Activated B cell treated with CpG ODN at 0.5 μM for 24 hours (primary cell): ENCODE measurements at places on chromosomes 12 and 14. TPM values are rescaled to one million over a fixed set of nuclear protein-coding genes. Genes with fewer than 3 reads are reported as not detected.

The LRRK2 gene
- 59.9 and 71.7 TPM in 2 replicates for total RNA-seq

The CELA1 gene
- not detected in 2 replicates for total RNA-seq

The MEG3 gene
- not detected in 2 replicates for total RNA-seq

The GPR84 gene
- total RNA-seq = not detected in 2 replicates

The USP44 gene
- 3.4 and 5.4 TPM in 2 replicates for total RNA-seq

The EAPP gene
- 40.7 and 43.2 TPM in 2 replicates for total RNA-seq

The PELI2 gene
- total RNA-seq = 5.5 and 6.1 TPM in 2 replicates

The MGST1 gene
- total RNA-seq = not detected in 2 replicates

The AMN gene
- total RNA-seq = 4.4 and 5.3 TPM in 2 replicates

The TCL1B gene
- 1.1 and 1.2 TPM in 2 replicates for total RNA-seq

The SMCO2 gene
- not detected in 2 replicates for total RNA-seq

The SLC38A4 gene
- total RNA-seq = not detected in 2 replicates

The KRT85 gene
- not detected in 2 replicates for total RNA-seq

The ARID2 gene
- total RNA-seq = 44.6 and 48.7 TPM in 2 replicates

The HOXC6 gene
- total RNA-seq = not detected in 2 replicates

The RNASE9 gene
- not detected in 2 replicates for total RNA-seq

The KCNJ8 gene
- not detected in 2 replicates for total RNA-seq

The SRSF5 gene
- total RNA-seq = 394 and 422 TPM in 2 replicates

The OASL gene
- 0.86 and 1.4 TPM in 2 replicates for total RNA-seq

The PRPF39 gene
- 46.0 and 53.4 TPM in 2 replicates for total RNA-seq

The ACVRL1 gene
- total RNA-seq = not detected in 2 replicates

The NFATC4 gene
- total RNA-seq = 9.4 and 11.2 TPM in 2 replicates

The C12orf54 gene
- not detected in 2 replicates for total RNA-seq

The ELK3 gene
- total RNA-seq = 59.9 and 60.8 TPM in 2 replicates

The GRIP1 gene
- total RNA-seq = 0.49 and 0.54 TPM in 2 replicates

The TAC3 gene
- total RNA-seq = not detected in 2 replicates

The PLA2G1B gene
- total RNA-seq = not detected in 2 replicates

The PDE3A gene
- not detected in 2 replicates for total RNA-seq

The TDRD9 gene
- 2.6 and 3.1 TPM in 2 replicates for total RNA-seq

The SERPINA5 gene
- total RNA-seq = not detected in 2 replicates

The KRT6B gene
- total RNA-seq = not detected in 2 replicates

The FCF1 gene
- total RNA-seq = 49.4 and 49.5 TPM in 2 replicates

The SERPINA12 gene
- total RNA-seq = not detected in 2 replicates

The KRT5 gene
- total RNA-seq = not detected in 2 replicates

The ZNF891 gene
- total RNA-seq = 2.9 and 4.0 TPM in 2 replicates

The GARIN6 gene
- not detected in 2 replicates for total RNA-seq

The RHEBL1 gene
- 3.2 and 3.3 TPM in 2 replicates for total RNA-seq

The CIROP gene
- total RNA-seq = not detected in 2 replicates

The RTL1 gene
- not detected in 2 replicates for total RNA-seq

The ART4 gene
- total RNA-seq = not detected in 2 replicates

The MGAT2 gene
- 39.7 and 40.5 TPM in 2 replicates for total RNA-seq

The SMCO3 gene
- total RNA-seq = not detected in 2 replicates

The OR6C6 gene
- total RNA-seq = not detected in 2 replicates

The CHGA gene
- total RNA-seq = not detected in 2 replicates

The MYO1H gene
- total RNA-seq = not detected in 2 replicates
